ENCODE measurements at places on chromosomes 2 and 18. TPM values are rescaled to one million over a fixed set of nuclear protein-coding genes. Genes with fewer than 3 reads are reported as not detected.

- DNase-seq = no peak
Measured at GRCh38 chr18:55559739-55560138, 28.3 kb downstream of the TCF4 start.

DNA sequence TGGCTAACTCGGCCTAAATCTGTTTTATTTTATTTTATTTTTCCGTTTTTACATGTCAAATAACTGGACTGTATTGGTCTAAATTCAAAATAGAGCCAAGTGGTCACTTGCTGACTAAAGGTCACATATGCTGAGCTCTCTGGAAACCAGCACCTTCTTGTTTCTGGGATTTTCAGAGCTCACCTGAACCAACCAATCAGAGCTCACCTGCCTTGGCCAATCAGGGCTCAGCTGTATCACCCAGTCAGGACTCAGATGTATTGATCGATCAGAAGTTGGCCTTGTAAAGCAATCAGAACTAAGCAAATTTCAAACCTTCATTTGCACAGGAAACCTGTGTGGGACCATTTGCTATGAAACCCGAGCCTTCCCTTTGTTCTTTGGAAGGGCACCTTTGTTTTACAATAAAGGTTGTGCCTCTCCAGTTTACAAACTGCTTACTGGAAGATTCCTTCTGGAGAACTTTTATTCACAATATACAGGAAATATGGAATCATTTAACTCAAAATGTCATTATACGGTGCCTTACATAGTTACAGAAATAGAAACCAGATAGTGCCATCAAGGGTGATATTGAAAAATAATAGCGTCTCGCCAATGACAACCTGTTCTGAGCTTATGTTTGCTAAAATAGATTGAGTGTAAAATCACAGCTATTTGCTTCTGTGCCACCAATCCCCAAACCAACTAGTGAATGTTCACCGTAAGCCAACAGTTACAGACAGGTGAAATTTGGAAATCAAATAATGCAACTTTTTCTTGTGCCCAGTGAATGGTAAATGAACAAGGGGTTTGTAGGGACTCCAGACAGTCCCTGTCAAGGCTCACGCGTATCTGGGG is 17.3 kb upstream of the PSD4 start:
- no peak for DNase-seq

The SERPINB2 gene
- not detected for polyA plus RNA-seq

DNA sequence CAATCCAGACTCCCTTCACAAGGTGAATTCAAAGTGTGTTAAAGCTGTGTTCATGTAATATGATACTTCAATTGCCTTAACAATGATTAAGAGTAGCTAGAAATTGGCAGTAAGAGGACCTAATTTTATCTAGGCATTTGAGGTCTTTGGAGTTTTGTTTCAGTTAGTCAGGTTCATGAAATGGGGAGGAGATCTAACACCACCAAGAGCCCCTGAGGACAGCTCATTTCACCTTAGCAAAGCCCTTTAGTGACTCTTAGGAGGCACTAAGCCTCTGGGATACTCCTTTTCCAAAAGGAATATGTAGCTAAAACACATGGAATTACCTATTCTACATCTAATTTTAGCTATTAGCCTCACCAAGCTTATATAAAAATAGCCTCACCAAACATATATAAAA is 716.5 kb upstream of the RAB6C start:
- no peak for DNase-seq

The TPO gene
- polyA plus RNA-seq = 5.4 TPM

- no peak for DNase-seq
Measured at GRCh38 chr2:222448748-222449181, 24.4 kb downstream of the SGPP2 start.

DNA sequence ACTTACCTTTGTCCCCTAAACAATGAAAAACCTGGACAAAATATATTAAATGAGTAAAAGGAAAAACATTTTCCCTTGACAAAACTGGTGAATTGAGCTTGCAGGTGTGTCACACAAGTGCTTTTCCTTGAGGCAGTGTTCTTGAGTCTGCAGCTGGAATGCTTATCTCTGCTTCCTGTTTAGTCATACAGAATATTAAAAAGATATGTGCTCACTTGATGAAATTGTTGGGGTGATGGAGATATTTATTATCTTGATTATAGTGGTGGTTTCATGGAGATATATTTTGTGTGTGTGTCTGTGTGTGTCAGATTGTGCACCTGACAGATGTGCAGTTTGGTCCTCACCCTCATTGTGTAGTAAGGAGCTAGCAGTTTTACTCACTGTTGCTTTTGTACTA is 3.3 kb downstream of the TAF1B start:
- no peak for DNase-seq

The CAD gene
- polyA plus RNA-seq = 23.4 TPM

DNA sequence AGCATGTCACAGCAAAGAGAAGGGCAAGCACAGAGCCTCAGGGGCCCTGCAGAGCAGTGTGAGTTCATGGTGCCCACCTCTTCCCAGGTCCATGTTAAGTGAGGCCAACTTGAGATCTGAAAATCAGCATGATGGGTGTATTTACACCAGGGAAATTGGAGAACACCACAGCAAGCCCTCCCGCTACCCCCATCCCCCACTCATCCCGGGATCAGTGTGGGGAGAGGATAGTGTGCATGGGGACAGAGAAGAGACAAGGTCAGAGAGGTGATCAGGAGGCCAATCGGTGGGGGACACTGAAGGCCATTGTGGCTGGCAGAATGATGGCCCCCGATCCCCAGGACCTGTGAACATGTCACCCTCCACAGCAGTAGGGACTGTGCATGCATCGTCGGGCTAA is 54.7 kb downstream of the PTGR3 start:
- DNase-seq = no peak
